ENCODE measurements at places on chromosomes 5 and 9.

DNA sequence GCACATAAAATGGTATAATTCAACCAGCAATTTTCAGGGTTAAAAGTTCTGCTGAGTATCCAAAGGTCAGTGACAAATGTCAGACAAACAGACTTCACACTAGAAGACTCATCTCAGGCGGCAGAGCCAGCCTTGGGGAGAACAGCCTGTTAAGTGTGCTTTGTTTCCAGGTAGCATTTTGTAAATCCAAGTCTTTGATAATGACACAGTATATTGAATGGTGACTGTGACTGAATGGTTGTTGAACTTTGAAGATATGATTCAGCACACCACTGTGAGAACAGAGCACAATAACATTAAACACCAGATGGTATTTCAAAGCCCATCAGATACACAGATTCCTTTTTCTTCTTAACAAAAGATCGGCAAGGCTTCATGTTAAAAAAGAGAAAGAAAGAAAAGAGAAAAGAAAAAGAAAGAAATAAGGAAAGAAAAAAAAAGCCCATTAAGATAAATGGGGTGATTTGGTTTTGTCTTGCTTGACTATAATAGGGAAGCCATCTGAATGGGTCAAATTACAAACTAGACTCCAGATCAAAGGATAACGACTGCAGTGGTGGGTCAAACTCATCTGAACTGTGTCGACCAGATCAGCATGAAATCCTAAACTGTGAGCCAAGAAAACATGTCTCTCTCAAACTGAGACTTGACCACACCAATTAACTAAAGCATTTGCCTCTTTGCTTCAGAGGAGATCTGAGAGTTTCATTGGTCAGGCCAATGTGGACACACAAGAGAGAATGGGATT, 313.0 kb upstream of the ZNF608 start:
- peak; percentile 35 for DNase-seq

DNA sequence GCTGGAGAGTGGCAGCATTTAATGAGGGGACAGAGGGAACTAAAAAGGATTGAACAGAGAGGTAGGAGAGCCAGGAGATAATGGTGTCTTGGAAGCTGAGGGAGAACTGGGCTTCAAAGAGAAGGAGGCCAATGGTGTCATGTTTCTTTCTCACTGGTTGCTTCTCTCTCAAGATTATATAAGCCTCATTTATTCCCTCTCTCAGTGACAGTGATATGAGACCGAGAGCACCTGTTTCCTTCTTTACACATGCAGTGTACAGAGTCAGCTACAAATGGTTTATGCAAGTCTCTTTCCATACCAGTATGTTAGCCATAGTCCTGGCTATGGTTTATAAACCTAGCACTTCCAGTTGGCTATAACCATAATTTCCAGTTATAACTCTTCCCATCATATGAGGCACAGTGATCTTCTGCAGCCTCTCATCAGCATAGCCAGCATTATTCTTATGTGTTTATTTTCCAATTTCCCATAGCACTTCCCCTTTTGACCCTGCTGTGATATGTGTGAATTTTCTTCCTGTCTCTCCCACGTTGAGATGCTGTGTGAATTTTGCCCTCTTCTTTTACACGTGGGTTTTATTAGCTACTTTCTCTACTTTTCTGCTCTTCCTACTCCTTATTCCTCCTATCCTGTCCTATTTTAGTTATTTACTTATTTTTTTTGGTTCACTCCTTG, 71.2 kb downstream of the UNC13B start:
- DNase-seq, result no peak

GRCh38 chr9:68536876-68537615, 3.6 kb downstream of the TMEM252 start:
- no peak for DNase-seq

DNA sequence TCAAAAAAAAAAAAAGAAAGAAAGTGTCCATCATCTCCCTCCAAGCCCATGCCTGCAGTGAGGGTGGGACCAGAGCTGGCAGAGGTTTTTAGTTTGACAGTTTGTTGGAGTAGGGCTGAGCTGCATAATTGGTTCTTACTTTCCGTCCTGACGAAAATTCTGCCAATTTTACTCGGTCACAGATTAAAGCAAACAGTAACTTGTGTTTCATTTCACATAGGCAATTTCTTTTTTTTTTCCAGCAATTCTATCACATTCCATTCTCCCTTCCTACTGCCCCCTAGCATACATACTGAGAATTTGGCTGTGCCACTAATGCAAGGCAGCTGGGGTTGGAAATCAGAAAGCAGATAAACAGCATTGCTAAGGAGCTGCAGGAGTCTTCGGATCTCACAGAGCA, 132.4 kb downstream of the FRMD3 start:
- DNase-seq, result no peak

- DNase-seq, result no peak
Measured at GRCh38 chr5:2177244-2177643, 294.5 kb upstream of the IRX4 start.

GRCh38 chr5:153865016-153865415, 173.7 kb downstream of the FAM114A2 start:
- no peak for DNase-seq

DNA sequence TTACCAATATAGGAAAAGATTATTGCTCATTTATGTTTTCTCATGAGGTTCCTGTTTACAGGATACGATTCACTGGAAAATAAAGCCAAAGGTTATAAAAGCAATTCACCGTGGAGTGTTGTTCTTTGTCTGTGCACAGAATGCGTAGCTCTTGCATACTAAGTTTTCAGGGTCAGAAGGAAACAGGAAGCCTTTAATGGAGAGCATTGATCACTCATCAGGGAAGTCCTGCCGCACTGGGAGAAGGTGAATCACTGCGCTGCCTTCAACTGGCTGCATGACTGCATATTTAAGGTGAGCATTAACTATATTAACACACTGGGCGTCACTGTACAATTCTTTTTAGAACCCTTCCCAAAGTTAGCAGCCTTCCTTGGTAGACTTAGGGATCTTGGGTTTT, 74.1 kb upstream of the SYK start:
- DNase-seq, result no peak

GRCh38 chr9:95463148-95464060, 53.4 kb downstream of the PTCH1 start:
- DNase-seq, result no peak

DNA sequence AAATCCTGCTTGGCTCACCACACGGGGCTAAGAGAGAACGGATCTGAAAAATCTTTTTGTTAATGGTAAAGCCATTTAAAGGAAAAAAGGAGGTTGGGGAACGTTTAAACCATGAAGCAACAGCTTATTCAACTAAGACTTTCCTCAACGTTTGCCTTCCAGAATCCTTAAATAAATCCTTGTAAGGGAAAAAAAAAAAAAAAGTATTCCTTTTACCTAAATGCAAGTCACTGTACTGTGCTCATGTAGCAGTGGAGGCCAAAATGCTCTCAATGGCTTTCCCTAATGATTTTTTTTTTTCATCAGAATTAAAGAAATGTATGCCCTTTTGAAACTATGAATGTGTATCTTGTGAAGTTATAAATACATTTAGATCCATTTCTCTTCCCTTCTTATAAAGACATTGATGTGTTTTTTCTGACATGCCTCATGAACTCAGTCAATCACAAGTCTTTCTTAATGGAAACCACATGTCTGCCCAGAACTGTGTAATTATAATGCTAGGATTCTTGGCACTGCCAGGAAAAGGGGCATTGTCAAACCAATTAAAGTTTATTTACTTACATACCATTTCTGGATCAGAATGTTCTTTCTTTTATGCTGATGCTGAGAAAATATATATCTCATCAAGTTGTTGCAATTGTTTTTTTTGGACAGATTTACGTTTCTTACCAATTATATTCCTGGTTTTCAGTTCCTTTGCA, 107.5 kb downstream of the EBF1 start:
- no peak for DNase-seq

DNA sequence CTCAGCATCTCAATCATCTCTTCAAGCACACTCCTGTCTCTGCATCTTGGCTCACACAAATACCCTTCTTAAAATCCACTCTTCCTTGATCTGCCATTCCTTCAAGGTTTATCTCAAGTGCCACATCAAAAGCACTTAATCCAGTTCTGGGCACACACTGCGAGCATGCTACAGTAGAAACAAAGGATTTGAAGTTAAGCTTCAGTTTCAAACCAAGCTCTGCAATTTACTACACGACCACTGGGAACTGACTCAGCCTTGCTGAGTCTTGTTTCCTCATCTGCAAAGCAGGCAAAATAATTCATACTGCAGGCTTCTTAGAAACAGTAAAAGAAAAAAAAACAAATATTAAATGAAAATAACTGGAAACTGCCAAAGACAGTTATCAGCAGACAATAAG, 50.5 kb upstream of the CTNNAL1 start:
- no peak for DNase-seq

DNA sequence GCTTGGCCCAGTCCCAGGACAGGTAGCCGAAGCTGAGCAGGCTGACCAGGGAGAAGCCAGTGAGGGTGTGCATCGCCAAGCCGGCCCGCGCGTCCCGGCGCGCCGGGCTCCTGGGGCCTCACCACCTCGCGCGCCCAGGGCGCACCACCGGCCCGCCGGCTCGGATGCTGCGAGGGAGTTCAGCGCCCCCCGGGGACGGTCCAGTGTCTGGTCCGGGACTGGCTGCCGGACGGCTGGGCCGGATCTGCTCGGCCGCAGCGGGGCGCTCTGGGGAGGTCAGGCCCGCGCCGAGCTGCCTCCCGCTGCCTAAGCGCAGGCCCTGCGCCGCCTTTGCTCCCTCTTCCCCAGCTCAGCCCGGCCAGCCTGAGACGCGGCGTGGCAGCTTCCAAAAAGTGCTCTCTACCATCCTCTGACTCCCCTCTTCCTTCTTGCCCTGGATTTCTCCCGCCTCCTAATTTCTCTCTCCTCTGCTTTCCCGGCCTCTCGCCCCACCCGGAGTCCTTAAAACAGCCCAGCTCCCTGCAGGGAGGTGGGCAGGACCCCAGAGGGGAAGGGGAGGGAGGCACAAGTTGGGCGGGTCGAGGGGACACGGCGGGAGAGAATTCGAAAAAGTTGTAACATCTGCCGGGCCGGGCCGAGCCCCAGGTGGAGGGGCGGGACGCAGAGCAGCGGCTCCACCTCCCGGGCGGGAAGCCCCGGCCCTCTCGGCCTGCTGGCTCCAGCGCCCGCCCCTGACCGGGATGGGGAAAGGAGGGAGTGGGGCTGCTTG, at the start of gene ARSI:
Gene ARSI, minus strand, starts transcription at position 605 of the 769 bp plus-strand sequence. Its CDS starts 532 bp downstream, at position 73.
- DNase-seq, result no peak

DNA sequence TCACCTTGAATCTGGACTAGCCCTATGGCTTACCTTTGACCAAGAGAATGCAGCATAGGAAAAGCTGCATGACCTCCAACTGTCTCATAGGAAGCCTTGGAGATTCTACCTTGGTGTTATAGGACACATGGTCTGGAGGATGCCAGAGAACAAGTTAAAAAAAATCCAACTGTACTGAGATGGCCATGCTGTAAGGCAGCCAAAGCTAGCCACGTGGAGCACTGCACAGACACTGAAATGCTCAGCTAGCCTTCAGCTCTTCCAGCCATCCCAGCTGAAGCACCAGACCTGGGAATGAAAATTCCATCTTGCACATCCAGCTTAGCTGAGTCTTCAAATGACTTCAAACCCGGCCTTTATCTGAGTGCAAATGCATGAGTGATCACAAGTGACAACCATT, 6.0 kb upstream of the GRAMD2B start:
- no peak for DNase-seq

- DNase-seq, result no peak
Measured at GRCh38 chr9:76962732-76963131, 56.7 kb upstream of the FOXB2 start.

GRCh38 chr9:100206899-100207298, 107.9 kb downstream of the INVS start:
- no peak for DNase-seq

- DNase-seq, result no peak
Measured at GRCh38 chr5:172905346-172906140, 53.7 kb upstream of the RPL26L1 start.

DNA sequence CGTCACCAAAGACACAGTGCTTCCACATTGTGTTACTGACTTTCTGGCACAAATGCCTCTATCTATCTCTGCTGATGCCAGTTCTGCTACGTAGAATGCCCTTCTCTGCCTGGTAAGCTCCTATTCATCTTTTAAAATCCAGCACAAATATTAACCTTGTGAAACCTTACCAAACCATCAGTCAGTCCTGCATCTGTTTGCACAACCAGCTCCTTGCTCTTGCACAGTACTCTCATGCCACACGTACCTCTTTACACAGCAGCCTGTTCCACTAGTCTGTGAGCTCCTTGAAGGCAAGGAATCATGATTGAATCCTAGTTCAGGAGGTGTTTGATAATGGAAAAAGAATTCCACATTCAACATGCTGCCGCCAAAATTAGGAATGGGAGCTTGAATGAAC, 56.3 kb downstream of the TEX10 start:
- DNase-seq, result no peak

- DNase-seq, result no peak
Measured at GRCh38 chr9:84153885-84154284, 173.3 kb downstream of the RMI1 start.

- no peak for DNase-seq
Measured at GRCh38 chr5:156963125-156963524, at the start of gene TIMD4. TIMD4 (minus strand) TSS chr5:156963226; CDS start chr5:156963198, 28 bp downstream.

- DNase-seq, result no peak
Measured at GRCh38 chr5:10295619-10296326, 11.9 kb downstream of the CMBL start.

- no peak for DNase-seq
Measured at GRCh38 chr5:157594675-157595459, 19.3 kb upstream of the ADAM19 start.

- DNase-seq, result no peak
Measured at GRCh38 chr9:136660971-136661550, 1.7 kb upstream of the EGFL7 start.

GRCh38 chr9:133538851-133539833, 4.6 kb downstream of the ADAMTSL2 start:
- no peak for DNase-seq

DNA sequence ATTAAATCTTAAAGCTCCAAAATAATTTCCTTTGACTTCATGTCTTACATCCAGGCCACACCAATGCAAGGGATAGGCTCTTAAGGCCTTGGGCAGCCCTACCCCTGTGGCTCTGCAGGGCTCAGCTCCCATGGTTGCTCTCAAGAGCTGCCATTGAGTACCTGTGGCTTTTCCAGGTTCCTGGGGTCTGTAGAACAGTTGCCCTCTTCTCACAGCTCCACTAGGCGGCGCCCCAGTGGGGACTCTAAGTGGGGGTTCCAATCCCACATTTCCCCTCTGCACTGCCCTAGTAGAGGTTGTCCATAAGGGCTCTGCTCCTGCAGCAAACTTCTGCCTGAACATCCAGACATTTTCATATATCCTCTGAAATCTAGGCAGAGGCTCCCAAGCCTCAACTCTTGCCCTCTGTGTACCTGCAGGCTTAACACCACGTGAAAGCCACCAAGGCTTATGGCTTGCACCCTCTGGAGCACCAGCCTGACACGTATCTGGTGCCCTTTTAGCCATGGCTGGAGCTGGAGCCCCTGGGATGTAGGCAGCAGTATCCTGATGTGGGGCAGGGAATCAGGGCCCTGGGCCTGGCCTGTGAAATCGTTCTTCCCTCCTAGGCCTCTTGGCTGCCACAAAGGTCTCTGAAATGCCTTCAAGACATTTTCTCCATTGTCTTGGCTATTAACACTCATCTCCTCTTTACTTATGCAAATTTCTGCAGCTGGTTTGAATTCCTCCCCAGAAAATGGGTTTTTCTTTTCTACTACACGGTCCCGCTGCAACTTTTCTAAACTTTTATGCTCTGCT, 185.1 kb downstream of the SMARCA2 start:
- no peak for DNase-seq
